Activated naive CD4-positive, alpha-beta T cell treated with anti-CD3 and anti-CD28 coated beads, Interleukin-2, amount 50 U/mL, for 16 hours (primary cell): ENCODE measurements at places on chromosomes 4 and X.

GRCh38 chr4:81380437-81380836, 91.3 kb downstream of the RASGEF1B start:
- no peak for DNase-seq

DNA sequence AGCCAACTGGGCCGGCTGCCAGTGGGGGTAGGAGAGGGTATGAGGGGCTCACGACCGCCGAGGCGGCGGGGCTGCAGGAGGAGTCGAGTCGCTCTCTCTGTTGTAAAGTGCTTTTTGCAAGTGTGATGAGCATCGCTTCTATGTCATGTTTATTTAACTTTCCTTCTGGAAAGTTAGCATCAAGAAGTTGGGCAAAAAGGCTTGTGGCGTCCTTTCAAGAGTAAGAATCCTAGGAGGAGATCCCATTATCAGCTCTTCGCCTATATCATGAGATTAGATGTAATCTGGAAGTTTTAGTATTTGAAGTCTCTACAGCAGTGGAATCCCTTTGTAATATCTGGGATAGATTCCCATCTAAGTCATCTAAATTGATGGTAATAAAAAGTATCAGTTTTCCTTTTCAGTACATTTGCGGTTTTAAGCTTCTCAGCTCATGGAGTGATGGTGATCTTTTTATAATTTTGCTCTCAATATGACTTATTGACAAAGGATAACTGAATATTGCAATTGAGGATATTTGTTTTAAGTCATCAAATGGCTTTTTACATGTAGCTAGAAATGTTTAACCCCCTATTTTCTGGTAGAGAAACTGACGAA, 1.7 kb downstream of the GALNT7 start:
- DNase-seq = no peak

- DNase-seq = no peak
Measured at GRCh38 chr4:184695178-184695896, 38.6 kb downstream of the CENPU start.

DNA sequence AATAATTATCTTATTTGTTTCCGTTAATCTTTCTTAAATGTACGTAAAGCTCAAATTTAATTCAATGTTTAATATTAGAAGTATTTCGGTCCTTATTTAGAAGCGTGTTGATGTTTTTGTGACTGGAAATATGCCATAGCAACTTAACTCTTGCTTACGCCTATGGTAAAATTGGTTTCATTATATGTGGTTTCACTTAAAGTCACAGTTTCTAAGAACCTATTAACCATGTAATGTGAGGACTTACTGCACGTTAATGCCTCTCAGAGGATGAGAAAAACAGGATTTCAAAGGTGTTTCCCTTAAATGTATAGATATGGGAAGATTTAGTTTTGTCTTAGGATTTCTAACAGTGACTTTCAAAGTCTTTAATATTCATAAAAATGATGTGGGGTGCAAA, 206.4 kb upstream of the IL15 start:
- no peak for DNase-seq

DNA sequence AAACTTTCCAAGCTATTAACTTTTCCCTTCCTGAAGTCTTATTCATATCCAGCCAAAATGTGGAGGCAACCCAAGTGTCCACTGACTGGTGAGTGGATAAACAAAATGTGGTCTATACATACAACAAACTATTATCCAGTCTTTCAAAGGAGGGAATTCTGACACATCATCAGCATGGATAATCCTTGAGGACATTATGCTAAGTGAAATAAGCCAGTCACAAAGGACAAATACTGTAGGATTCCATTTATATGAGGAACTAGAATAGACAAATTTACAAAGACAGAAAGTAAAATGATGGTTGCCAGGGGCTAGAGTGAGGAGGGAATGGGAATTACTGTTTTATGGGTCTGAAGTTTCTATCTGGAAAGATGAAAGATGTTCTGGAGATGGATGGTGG, 178.7 kb upstream of the PITX2 start:
- no peak for DNase-seq

DNA sequence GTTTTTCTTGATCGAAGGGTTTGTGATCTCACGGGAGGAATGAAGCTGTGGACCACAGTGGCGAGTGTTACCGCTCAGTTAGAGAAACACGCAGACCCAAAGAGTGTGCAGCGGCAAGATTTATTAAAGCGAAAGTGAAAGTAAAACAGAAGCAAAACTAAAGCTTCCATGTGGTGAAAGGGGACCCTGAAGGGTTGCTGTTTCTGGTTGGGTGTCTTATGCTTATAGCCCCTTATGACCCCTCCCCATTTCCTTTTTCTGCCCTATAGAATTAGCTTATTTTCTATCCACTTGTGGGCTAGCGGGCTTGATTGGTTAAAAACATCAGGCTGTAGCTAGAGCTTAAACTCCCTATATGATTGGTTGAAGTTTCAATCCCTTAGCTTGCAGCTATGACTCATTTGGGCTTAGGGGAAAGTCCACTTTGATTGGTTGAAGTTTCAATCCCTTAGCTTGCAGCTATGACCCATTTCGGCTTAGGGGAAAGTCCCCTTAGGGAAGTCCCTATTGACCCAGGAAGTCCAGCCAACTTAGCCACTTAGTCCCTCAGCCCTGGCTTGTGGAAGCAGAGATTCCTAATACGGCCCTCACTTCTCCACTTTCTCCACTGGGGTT, 171.2 kb upstream of the NWD2 start:
- DNase-seq = no peak

GRCh38 chr4:55399581-55399980, 3.8 kb downstream of the TMEM165 start:
- no peak for DNase-seq

DNA sequence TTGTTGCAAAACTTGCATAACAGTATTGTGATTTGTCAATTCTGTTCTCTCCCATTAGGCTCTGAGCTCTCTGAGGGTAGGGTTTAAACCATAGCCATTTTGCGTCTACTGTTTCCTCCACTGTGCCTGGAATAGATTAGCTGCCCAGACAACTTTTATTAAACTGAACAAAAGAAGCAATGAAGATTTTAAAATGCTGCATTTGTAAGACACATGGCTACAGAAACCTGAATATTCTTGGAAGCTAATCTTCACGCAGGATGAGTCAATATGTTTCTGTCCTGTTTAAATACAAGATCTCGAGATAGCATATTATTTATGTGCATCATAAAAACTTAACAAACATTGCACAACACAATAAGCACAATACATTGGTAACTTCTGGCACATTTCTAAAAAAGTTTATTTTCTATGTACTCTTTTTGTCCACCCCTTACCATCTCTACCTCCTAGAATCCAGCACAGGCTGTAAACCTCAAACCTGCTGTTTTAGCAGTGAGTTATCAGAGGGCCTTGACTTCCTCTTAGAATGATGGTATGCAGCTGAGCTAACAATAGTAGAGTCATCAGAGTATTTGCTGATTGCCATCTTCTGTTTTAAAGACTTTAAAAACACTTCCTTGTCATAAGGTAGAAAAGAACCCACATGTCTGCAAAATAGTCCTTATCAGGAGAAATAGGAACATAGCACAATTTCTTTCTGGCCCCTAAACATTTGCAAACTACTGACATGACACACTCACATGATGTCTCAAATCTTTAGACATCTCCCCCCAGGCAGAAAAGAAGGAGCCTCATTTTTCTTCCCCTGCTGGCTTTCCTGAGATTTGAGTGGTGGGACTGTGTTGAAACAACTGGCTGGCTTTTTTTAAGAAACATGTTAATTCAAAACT, 10.6 kb upstream of the CCNG2 start:
- no peak for DNase-seq

DNA sequence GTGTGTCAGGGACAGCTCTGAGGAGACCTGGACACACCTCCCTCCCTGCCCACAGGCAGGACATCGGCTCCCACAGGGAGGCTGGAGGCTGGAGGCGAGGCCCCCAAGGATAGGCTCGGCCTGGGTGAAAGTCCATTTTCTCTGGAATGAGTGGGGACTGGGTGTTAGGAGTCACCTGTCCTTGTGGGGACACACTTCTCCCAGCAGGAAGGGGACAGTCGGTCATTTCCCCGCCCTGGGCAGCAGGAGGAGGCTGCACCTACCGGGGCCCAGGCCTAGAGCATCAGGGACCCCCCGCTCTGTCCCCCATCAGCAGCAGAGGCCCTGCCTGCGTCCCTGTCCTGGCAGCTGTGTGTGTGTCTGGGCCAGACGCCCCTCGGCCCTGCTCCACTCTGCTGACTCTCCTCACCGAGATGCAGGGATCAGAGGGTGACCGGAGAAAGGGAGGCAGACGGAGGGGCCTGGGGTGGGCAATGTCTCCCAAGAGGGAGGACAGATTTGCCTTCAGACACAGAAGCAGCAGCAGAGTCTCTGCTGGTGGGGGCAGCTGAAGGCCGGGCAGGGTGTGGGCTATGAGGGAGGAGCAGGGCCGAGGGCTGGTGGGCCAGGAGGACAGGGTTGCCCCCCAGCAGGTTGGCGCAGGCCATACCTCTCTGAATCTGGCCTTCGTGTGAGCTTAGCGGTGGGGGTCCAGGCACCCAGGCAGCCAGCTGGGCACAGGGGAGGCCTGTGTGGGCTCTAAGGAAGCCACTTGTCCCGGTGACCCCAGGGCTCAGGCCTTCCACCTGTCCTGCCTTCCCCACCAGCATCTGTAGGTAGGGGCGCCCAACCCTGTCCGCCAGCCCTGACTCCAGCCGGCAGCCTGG, 125.7 kb upstream of the NKX1-1 start:
- peak; percentile 3 for DNase-seq

GRCh38 chr4:64306255-64306565, 103.0 kb downstream of the TECRL start:
- DNase-seq = no peak

- DNase-seq = no peak
Measured at GRCh38 chr4:30744957-30745640, 24.9 kb downstream of the PCDH7 start.

GRCh38 chr4:29551821-29552220, 1168.3 kb upstream of the PCDH7 start:
- DNase-seq = no peak

DNA sequence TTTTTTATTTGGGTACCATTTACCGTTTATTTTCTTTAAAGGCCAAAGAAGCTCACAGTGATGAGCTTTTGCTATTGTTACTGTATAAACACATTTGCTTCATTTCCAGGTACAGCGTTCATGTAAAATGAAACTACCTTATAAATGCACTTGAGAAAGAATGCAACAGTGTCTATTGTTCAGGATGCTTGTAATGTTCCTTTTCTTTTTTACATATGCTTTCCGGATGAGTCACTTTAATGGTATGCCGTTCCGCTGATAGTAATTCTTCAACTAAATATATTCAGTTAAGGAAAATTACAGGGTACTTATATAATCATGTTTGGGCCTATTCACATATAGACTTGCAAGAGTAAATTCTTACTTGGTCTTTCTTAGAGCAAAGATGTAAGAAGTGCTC, 354.9 kb downstream of the RPA4 start:
- DNase-seq = no peak

GRCh38 chrX:11629593-11630211, 36.0 kb downstream of the ARHGAP6 start:
- DNase-seq = no peak

DNA sequence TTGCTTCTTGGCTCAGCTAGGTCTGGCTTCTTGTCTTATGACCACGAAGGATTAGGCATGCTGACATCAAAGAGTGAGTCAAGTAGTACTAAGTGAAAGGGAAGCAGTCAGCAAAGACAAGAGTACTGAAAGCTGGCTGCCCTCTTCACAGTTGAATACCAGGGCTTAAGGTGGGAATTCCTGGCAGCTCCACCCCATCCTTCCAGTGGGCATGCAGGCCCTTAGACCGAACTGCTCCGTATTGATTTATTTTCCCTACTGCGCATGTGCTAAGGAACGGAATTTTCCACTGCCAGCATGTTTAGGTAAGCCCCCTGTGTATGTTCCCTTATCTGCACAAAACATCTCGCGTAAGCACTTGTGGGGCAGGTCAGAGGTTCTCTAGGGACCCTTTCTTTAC, 2320.1 kb downstream of the ARAP2 start:
- no peak for DNase-seq

GRCh38 chr4:54229631-54230483, 764 bp downstream of the PDGFRA start:
- DNase-seq = no peak

DNA sequence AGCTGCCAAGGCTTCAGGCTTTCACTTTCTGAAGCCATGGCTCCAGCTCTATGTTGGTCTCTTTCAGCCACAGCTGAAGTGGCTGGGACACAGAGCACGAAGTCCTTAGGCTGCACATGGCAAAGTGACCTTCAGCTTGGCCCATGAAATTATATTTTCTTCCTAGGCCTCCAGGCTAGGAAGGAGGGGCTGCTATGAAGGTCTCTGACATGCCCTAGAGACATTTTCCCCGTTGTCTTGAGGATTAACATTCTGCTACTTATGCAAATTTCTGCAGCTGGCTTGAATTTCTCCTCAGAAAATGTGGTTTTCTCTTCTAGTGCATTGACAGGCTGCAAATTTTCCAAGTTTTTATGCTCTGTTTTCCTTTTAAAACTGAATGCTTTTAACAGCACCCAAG, 99.8 kb upstream of the KCNIP4 start:
- no peak for DNase-seq

DNA sequence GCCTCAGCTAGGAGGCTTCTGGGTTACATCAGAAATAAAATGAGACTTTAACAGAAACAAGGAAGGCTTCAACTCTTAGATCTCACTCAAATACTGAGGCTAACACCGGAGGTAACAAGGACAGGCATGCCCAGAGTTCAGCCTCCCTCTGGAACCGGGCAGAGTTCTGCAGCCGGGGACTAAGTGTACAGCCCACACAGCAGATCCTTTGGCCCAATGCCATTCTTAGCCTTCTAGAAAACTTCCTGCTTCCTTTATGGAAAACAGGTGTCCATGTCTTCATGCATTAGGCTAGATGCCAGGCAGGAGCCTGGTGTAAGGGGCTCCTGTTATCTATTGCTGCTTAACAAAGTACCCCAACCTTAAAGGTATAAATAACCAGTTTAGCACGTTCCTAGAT, 369.7 kb downstream of the BCOR start:
- no peak for DNase-seq

DNA sequence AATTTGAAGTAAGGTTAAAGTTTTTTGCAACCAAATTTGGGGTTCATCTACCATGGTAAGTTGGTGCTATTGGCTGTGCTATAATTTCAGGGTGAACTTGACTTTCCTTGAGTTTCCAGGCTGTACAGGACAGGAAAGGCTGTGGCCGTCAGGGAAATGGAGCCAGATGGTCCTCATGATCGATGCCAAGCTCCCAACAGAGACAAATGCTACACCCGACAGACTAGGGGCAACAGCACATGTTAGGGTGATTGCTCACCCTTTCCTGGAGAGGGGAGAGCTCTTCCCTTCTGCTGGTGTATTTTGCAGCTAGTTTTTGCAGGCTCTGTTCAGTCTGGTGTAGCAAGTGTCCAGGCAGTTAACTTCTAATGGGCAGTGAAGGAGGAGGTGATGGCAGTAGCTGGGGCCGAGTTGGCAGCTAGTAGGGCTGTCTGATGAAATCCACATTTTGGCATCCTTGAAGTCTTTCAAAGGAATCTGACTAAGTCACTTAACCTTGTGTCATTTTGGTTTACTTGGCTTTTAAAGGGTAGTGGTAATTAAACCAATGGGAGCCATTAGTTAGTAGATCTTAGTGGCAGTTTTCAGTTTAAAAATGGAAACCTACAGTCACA, 47.8 kb downstream of the GAB1 start:
- DNase-seq = no peak

DNA sequence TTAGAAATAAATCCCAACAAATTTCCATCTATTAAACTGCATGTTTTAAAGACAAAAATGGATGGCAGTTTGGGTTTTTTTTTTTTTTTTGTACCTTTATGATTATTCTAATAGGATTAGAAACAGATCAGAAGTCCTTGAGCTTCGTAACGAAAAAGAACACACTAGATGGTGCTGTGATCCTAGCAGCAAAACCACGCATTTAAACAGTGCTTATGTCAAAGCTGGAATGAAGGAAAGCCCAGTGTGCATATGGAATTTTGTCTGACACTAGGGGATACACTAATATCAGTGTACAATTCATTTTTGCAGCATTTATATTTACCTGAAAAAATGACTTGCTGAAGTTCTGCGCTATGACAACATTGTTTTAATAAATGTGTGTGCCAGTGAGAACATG, 229.1 kb downstream of the VEGFC start:
- DNase-seq = no peak
